ENCODE measurements at places on chromosomes 3 and 15.
A peak's percentile ranks its signal among the peaks of the same experiment; 100 is the strongest.

GRCh38 chr3:26015752-26016151, 225.9 kb downstream of the OXSM start:
- no peak for DNase-seq

DNA sequence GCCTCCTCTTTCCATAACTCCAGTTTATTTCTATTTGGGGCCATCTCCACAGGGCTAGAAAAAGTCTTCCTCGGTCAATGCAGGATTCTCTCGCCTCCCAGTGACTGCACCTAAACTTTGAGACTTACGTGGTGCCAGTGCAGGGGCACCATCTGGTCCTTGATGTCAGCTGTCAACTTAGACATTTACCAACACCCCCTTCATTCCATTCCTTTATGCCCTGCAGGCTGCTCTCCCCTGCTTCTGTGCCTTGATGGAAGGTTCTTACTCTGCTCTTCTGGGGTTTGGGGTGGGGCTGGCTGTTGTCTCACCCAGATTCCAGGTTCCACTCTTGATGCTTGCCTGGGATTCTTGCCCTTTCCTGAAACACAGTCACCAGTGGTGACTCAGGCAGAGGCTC, 101.8 kb downstream of the ST8SIA2 start:
- DNase-seq = no peak

DNA sequence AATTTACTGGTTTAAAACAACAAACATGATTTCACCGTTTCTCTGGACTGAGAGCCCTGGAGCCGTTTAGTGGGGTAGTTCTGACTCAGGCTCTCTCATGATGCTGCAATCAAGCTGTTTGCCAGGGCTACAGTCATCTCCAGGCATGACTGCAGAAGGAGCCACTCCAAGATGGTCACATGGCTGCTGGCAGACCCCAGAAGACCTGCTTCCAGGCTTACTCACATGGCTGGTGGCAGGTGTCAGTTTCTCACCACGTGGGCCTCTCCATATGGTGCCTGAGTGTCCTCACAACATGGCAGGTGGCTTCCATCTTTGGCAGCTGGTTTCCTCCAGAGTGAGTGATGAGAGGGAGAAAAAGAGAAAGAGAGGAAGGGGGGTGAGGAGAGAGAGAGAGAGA, 378.3 kb upstream of the RGMA start:
- DNase-seq = no peak

- peak; percentile 78 for DNase-seq
These were observed 12.6 kb upstream of the LMAN1L start for GRCh38 chr15:74799856-74800558.

GRCh38 chr3:160598865-160599264, 33.5 kb upstream of the KPNA4 start:
- DNase-seq = no peak

GRCh38 chr3:45381168-45381852, 7.1 kb upstream of the LARS2 start:
- no peak for DNase-seq

- no peak for DNase-seq
These were observed 40.9 kb downstream of the TRPM1 start for GRCh38 chr15:31060429-31061140.

DNA sequence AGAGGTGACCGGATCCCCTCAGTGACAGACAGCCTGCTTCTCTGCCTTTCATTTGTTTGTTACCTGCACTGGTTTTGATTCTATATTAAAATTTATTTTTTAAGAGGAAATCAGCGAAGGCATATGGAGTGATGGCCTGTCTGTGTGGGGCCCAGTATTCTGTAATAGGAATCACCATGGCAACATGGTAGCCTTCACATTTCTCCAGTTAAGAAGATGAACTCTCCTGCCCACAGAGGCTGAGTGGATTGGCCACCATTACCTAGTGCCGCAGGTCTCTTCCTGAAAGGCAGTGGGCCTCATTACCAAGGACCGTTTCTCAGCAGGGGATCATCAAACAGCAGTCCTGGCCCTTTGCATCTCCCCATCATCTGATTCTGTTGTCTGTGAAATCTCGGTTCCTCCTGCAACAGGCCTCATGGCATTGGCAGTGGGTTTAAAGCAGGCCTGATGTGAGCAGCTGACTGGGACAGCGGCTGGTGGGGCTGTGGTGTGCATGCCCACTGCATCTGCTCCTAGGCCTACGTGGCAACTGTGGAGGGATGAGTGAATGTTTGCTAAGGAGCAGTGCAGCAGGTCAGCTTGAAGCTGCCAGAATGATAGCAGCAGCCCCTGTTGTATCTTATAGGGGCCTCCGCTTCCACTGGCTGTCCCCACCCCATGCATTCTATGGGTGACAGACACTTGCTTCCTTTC, 114.5 kb downstream of the CHCHD6 start:
- DNase-seq = no peak

DNA sequence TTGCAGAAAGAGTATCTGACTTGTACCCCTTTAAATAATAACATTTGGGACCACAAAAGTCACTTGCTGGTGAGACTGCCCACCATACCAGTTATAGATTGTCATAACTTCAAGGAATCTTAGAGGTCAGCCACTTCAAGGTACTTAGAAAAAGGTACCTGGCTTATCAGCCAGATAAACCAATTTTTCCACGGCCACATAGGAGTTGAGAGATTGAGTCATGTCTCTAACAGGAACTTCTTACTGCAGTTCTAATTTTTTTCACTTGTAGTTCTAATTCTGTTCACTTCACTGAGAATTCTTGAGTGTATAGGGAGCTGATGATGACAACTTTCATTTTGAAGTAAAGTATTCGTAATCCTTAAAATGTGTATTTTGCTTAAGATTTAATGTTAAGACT, 317.1 kb upstream of the CBLB start:
- DNase-seq = no peak

- DNase-seq = no peak
These were observed 30.2 kb downstream of the SEMA7A start for GRCh38 chr15:74403588-74403919.

GRCh38 chr15:57950381-57950946, 115.0 kb downstream of the ALDH1A2 start:
- DNase-seq = no peak

- no peak for DNase-seq
These were observed 132.4 kb upstream of the LPP start for GRCh38 chr3:188021502-188022040.
